ENCODE measurements at places on chromosomes 12 and 14.

- no peak for DNase-seq
Measured at GRCh38 chr12:93098077-93098476, 169.0 kb upstream of the EEA1 start.

GRCh38 chr12:127192391-127192790, 1074.6 kb upstream of the TMEM132C start:
- no peak for DNase-seq

DNA sequence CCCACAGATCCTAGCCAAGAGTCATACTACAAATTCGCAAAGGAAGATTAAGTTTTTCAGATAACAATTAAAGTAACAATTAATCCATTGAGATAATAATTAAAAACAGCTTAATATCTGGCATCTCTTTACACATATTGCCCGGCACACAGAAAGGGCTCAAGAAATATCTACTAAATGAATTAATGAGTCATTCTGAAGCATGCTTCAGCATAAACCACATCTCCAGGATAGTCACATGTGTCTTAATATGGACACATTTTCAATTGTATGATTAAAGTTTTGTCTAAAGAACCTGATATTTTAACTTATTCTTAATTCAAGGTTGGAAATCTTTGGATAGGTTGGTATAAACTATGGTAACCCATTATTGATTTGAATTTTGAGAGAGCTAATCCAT, 9.6 kb downstream of the ITPR2 start:
- DNase-seq, result no peak

DNA sequence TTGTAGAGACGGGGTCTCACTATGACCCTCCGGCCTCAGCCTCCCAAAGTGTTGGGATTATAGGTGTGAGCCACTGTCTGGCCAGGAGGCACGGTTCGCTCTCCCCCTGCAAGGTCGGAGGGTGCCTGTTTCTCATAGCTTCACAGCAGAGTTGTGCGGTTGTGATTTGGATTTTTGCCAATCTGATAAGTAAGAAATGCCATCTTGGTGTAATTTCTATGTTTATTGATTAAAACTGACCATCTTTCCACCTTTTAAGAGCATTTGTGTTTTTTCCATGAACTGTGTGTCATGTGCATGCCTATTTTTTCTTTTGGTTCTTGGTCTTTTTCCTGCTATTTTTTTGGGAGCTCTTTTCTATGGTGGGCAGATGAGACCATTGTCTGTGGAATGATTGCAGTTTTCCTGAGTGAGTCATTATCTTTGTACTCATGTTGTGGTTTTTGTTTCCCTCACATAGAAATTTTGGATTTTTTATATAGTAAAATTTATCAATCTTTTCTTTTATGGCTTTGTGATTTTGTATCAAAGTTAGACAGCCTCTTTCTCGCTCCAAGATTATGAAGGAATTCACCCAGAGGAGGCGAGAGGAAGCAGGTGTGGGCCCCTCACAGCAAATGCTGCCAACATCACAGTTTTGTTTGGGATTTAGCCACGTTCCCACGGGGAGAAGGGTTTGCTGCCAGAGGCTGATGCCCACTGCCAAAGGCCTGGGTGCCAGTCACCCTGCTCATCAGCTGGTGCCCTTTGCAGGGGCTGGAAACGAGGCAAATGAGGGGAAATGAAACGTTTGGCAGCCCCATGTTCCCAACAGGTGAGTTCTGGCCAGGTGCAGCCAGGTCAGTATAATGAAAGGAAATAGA, 47.2 kb downstream of the RFX4 start:
- DNase-seq, result no peak

GRCh38 chr12:132482771-132483170, 7.2 kb upstream of the FBRSL1 start:
- no peak for DNase-seq

Data from cerebellar nuclear complex (tissue), 1 donor.